ENCODE measurements at places on chromosomes 13 and 19. TPM values are rescaled to one million over a fixed set of nuclear protein-coding genes. Genes with fewer than 3 reads are reported as not detected.
A peak's percentile ranks its signal among the peaks of the same experiment; 100 is the strongest.

DNA sequence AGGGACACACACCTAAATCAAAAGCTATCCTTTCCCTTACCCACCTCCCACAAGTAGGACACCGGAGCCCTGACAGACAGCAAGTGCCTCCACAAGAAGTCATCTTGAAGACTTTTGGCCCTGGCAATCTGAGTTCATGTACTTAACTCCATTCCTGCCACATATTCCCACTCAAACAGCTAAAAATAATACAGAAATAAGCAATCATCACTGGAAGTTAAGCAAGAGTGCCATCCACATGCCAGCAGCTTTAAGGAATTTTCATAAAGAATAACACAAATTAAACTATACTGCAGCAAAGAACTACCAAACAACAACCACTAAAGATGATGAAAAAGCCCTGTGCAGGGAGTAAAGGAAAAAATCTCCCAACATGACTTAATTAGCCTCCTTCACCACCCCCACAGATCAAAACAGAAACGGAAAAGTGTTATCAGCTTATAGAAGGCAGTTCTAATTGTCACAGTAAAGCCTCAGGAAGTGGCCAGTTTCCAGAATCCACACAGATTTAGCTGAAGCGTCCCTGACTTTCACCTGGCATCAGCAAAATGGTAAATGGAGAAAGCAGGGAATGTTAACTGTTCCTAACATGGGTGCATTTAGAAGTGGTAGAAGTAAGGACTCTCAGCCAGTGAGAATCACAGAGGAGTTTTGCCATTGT lies 343.9 kb downstream of the TBC1D4 start:
- no peaks in the 10 kb centered on the region for H3K4me1 ChIP-seq
- H3K27ac ChIP-seq: no peak overlapping the region
- H3K27me3 ChIP-seq: no peaks in the 10 kb centered on the region
- no peak for DNase-seq

GRCh38 chr19:53875602-53876325 lies 6.2 kb upstream of the PRKCG start:
- peaks cover 6% of the 10 kb centered on the region for H3K4me1 ChIP-seq
- DNase-seq: no peak
- peaks cover 3% of the 10 kb centered on the region for H3K27me3 ChIP-seq
- H3K27ac ChIP-seq: no peak overlapping the region
- peaks cover 22% of the 10 kb centered on the region for H3K36me3 ChIP-seq
- H3K4me3 ChIP-seq: no peak overlapping the region

GRCh38 chr13:22162889-22163288 lies 492.0 kb downstream of the FGF9 start:
- DNase-seq: no peak
- H3K36me3 ChIP-seq: no peaks in the 10 kb centered on the region
- H3K4me1 ChIP-seq: no peaks in the 10 kb centered on the region
- no peak overlapping the region for H3K27ac ChIP-seq
- H3K27me3 ChIP-seq: no peaks in the 10 kb centered on the region

Gene GDF15
- total RNA-seq: 4.1 TPM

- no peaks in the 10 kb centered on the region for H3K27me3 ChIP-seq
- no peaks in the 10 kb centered on the region for H3K4me1 ChIP-seq
- no peak overlapping the region for H3K27ac ChIP-seq
- DNase-seq: no peak
These were observed 23.9 kb upstream of the MATK start for GRCh38 chr19:3809881-3810707.

DNA sequence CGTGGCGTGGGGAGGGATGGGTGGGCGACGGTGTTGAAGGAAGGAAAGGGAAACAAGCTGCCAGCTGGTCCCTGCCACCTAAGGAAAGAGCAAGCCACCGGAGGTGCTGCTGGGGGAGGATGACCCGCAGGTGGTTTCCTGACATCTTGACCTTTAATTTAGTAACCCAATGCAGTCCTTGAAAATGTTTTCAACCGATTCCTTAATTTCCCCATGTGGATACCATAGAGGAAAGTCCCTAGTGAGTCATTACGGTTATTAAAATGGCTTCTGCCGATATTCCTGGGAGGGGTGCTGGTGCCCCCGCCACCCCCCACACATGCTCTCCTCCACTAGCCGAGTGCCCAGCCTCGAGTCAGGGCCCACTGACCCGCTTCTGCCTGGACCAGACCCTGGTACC lies 6.3 kb upstream of the ANKRD10 start:
- no peak for DNase-seq
- H3K27ac ChIP-seq: no peak overlapping the region
- H3K4me3 ChIP-seq: no peak overlapping the region
- H3K27me3 ChIP-seq: no peaks in the 10 kb centered on the region

DNA sequence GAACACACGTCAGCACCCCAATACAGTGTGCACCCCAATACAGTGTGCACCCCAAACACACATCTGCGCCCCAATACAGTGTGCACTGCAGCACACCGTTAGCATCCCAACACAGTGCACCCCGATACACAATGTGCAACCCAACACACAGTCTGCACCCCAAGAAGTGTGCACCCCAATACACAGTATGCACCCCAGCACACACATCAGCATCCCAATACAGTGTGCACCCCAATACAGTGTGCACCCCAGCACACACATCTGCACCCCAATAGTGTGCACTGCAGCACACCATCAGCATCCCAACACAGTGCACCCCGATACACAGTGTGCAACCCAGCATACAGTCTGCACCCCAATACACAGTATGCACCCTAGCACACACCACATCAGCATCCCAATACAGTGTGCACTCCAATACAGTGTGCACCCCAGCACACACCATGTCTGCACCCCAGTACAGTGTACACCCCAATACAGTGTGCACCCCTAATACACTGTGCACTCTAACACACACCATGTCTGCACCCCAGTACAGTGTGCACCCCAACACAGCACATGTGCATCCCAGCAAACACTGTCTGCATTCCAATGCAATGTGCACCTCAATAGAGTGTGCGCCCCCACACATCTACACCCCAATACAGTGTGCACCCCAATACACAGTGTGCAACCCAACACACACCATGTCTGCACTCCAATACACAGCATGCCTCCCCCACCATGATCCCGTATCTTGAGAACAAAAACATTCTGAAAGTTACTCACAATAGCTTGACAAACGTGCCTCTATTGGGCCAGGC lies 855 bp upstream of the CARS2 start:
- no peaks in the 10 kb centered on the region for H3K27me3 ChIP-seq
- no peak for DNase-seq
- H3K4me1 ChIP-seq: peaks cover 14% of the 10 kb centered on the region
- peak overlapping the region; percentile 54 for H3K4me3 ChIP-seq
- H3K27ac ChIP-seq: peak overlapping the region; percentile 42

GRCh38 chr13:111058796-111059506 lies 56.2 kb upstream of the ARHGEF7 start:
- peaks cover 4% of the 10 kb centered on the region for H3K4me1 ChIP-seq
- H3K4me3 ChIP-seq: no peak overlapping the region
- DNase-seq: no peak
- no peak overlapping the region for H3K27ac ChIP-seq
- H3K27me3 ChIP-seq: no peaks in the 10 kb centered on the region

Data from H1 (cell line).